LHCN-M2 (cell line): ENCODE measurements at places on chromosomes 7 and 10. TPM values are rescaled to one million over a fixed set of nuclear protein-coding genes. Genes with fewer than 3 reads are reported as not detected.

DNA sequence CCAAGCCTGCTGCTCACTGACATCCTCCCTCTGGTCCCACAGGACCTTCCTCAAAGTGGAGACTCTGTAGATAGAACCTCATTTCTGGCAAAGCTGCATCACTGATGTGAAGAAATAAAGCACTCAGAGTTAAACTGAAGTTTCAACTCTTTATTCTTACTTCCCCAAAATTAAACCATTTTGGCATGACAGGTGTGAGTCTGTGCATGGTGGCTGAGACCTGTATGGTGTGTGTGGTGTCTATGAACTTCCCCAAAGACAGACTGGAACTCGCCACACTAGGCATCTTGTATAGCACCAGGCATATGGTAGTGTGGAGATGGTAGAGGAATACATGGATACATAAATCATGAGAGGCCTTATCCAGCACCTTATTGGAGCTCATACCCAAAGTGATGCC, 6.6 kb upstream of the WDFY4 start:
- no peak for DNase-seq

- DNase-seq, result no peak
Observed at GRCh38 chr7:20927976-20928375, 141.3 kb upstream of the SP8 start.

DNA sequence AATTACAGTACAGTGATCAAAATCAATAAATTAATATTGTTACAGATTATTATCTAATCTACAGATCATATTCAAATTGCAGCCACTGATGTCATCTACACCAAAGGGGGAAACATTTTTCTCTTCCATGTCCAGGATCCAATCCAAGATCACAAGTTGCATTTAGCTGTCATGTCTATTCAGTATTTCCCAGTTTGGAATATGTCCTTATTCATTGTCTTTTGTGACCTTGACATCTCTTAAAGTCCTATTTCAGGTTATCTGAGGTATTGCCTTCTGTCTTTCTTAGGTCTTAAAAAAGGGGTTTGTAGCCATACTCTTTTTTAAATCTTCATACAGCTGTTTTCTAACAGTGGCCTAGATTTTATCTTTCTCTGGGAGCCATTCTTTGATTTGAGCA, 93.3 kb downstream of the MLLT10 start:
- no peak for DNase-seq

- peak; percentile 11 for DNase-seq
Observed at GRCh38 chr7:30771880-30772425, 736 bp downstream of the MINDY4 start.

DNA sequence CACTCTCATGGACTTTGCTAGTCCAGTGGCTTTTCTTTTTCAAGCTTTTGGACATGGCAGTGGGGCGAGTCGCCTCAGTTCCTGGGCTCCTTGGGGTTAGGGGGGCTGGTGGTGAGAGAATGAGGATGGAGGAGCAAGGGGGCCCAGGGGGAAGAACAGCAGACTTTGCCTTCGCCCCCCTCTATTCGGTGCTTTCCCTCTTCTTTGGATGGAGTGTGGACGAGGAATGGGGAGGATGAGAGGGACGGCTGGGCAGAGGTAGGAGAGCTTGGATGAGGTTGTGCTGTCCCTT, 255 bp downstream of the MAGI2 start:
- DNase-seq, result no peak

DNA sequence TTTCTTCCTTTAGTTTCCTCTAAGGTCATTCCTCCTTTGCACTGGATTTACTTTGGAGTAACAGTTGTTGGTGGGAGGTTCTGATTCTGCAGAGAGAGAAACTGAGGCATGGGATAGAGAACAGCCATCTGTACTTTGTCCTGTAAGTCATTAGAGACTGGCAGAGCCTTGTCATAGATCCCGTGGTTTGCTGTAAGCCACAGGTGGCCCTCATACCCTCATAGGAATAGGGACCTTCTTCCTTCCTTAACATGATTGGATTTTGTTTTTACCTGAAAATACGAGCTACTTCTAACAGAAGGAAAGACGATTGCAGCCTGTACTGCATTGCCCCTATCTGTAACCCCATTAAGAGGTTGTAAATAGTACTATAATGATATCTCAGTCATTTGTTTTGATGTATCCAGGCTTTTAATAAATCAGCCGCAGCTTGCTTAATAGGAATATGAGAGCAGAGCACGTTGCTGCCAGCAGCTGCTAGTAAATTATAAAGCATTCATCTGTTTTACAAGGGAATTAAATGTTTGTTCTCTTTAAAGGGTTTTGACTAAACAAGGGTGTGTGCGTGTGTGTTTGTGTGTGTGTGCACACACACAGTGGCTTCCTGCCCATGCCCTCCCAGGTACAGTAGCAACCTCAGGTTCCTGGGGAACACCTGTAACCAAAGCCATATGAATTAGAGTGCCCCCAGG, 249.8 kb downstream of the AUTS2 start:
- DNase-seq, result no peak

GRCh38 chr7:41416208-41416595, 286.7 kb downstream of the INHBA start:
- no peak for DNase-seq

- DNase-seq, result no peak
Observed at GRCh38 chr10:86345859-86346798, 20.5 kb downstream of the GRID1 start.

DNA sequence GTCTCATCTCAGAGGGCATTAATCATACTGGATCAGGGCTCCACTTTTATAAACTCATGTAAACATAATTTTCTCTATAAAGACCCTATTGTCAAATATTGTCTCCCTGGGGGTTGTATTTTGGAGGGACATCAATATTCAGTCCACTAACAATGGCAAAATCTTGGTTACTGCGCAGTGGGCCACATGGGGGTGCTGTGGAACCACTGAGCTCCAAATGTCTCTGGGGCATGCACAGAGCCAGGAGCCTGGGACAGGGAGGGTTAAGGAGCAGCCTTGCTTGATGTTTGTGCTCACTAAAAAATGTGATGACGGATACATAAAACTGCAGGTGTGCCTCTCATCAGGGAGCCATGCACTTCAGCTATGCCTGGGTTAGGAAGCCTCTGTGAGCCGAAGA, 62.1 kb upstream of the PRSS58 start:
- no peak for DNase-seq

DNA sequence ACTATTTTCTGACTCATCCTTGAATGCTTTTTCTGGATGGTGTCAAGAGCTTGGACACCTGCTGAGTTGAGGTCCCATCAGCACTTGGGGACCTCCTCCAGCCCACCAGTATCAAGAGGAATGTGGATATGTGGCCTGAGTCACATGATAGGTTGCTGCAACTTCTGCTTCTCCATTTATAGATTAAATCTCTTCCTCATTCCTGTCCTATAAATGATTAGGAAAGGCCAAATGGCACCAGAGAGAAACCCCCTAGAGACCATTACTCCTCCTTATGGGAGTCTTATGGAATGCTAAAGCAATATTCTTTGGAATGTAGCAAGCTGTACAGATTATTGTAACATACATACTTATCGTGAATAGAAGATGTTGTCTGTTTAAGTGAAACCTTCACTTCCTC, 85.6 kb downstream of the NEUROD6 start:
- no peak for DNase-seq

- DNase-seq, result no peak
Observed at GRCh38 chr7:48617993-48618392, 306.4 kb upstream of the CDC14C start.

- DNase-seq, result no peak
Observed at GRCh38 chr10:78952030-78952429, 116.7 kb upstream of the ZMIZ1 start.

DNA sequence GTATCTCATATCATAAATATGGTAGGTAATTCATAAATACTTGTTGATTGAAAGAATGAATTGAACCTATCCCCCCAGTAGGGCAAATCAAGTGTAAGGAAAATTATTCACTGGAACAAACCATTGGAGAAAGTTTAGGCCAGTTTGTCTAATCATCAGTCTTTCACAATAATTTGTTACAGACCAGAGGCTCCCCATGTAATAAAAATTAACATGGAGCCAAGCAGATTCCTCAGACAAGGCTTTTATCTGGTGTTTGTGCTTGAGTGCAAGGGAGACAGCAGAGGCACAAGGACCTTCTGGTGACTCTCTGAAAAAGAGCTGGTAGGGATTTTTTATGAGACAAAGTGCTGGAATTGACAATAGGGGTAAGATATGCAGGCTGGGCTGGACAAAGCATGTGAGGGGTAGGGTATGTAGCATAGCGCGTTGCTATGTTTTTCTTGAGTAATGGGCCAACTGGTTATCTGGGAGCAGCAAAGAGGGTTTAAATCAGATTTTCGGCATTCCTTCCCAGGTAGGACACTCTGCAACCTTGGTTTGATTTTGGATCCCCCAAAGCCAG, 7.8 kb upstream of the PANK1 start:
- DNase-seq, result no peak

- no peak for DNase-seq
Observed at GRCh38 chr10:78739444-78740053, 329.2 kb upstream of the ZMIZ1 start.

- DNase-seq, result no peak
Observed at GRCh38 chr10:128708182-128708581, 582.0 kb upstream of the MKI67 start.

- DNase-seq, result peak; percentile 28
Observed at GRCh38 chr10:69757553-69758309, 44.0 kb upstream of the COL13A1 start.

DNA sequence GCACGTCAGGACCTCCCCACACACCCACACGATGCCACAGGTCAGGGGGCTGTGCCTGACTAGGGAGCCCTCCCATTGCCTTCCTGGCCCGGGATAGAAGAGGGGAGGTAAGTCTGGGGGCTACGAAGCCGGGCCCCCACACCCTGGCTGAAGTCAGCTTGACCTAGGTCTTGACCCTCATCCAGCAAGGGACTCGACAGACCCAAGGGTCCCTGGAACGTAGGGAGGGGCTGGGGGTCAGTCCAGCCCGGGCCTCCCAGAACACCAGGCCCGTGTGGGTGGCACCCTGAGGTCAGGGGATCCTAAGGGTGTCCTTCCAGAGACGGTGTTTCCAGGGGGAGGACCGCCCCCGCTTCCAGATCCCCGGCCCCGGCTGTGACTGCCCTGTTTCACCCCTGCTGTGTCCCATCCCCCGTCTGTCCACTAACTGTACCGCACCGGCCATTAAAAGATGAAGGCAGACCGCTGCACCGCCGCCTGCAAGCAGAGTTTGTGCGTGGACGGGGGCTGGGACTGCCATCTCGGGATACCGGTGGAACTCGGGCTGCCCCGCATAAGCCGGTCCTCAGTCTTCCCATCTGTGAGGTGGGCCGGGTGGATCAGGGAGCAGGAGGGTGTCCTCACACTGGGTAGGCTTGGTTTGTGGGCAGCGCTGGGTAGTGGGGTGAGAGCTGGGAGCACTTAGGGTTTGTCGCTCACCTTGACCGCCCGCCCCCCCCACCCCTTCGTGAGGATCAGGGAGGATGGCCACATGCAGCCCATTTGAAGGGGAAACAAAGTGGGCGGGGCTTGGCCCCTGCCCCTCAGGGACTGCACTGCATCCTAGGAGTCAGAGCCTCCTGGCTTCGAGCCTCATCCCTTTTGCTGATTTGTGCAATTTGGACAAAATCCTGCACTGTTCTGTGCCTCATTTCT, 21.1 kb downstream of the SLC29A4 start:
- DNase-seq, result no peak

- DNase-seq, result no peak
Observed at GRCh38 chr10:127740596-127740995, 3.6 kb downstream of the FOXI2 start.

- DNase-seq, result no peak
Observed at GRCh38 chr7:74462707-74463100, 9.0 kb downstream of the GTF2IRD1 start.

- peak; percentile 30 for DNase-seq
Observed at GRCh38 chr10:68192113-68192512, 39.8 kb downstream of the ATOH7 start.

GRCh38 chr7:82722946-82723345, 279.4 kb upstream of the CACNA2D1 start:
- peak; percentile 15 for DNase-seq

DNA sequence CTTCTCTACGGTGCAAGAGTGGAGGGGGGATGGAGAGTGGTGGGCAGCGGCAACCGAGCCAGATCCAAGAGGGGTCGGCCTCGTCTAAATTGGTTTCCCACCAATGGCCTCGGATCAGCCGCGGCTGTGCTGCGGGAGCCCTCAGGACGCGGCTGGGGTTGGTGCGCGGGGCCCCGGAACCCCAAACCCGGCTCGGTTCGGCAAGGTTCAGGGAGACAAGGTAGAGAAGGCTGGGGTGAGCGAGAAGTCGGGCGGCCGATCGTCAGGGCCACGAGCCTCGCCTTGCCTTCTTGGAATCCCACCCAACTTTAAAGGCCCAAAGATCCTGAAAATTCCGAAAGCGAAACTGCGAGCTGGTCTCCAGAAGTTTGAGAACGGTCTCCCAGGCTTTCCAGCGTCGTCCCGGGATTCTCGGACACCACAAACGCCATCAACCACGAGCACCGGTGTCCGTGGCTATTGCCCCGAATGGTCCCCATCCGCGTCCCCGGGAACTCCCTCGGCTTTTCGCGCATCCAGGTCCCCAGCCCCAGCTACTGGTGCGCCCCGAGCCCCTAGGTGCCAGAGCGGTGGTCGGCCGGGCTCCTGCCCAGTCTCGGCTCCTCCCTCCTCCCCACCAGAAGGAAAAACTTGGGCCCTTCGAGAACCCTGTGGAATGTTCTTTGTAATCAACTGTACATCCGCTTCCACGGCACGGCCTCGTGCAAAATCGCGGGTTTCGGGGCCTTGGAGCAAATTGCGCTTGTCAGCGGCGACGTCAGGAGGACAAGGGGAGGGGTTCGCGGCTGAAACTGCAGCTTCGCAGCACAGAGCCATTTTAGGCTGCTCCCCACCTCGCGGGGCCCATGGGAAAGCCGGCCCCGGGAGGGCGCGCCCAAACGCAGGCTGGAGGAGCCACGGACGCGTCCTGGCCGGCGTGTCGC, 3.2 kb downstream of the SFMBT2 start:
- DNase-seq, result no peak

- no peak for DNase-seq
Observed at GRCh38 chr7:157675427-157675927, 338.7 kb downstream of the DNAJB6 start.

DNA sequence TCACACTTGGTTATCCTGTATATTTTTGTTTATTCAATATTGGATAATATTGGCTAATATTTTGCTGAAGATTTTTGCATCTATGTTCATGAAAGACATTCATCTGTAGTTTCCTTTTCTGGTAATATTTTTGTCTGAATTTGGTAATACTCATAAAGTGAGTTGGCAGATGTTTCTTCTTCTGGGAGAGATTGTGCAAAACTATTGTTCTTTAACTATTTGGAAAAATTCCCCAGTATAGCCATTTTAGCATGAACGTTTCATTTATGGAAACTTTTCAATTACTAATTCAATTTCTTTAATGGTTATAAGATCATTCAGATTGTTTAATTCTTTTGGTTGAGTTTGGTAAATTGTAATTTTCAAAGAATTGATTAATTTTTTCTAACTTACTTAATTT, 560.8 kb upstream of the FZD8 start:
- no peak for DNase-seq

ASZ1 gene
- total RNA-seq, result not detected in 2 replicates

STAG3 gene
- 0.23 and 0.96 TPM in 2 replicates for total RNA-seq

ASB15 gene
- not detected in 2 replicates for total RNA-seq

SOSTDC1 gene
- total RNA-seq, result not detected in 2 replicates

PKD1L1 gene
- 0.06 TPM in 2 replicates for total RNA-seq

STRIP2 gene
- 100 and 104 TPM in 2 replicates for total RNA-seq

MYPN gene
- 31.8 and 32.7 TPM in 2 replicates for total RNA-seq

SSC4D gene
- total RNA-seq, result 0.29 and 0.71 TPM in 2 replicates
